NCI-H82 (cell line): ENCODE measurements at places on chromosomes 7 and 10.

DNA sequence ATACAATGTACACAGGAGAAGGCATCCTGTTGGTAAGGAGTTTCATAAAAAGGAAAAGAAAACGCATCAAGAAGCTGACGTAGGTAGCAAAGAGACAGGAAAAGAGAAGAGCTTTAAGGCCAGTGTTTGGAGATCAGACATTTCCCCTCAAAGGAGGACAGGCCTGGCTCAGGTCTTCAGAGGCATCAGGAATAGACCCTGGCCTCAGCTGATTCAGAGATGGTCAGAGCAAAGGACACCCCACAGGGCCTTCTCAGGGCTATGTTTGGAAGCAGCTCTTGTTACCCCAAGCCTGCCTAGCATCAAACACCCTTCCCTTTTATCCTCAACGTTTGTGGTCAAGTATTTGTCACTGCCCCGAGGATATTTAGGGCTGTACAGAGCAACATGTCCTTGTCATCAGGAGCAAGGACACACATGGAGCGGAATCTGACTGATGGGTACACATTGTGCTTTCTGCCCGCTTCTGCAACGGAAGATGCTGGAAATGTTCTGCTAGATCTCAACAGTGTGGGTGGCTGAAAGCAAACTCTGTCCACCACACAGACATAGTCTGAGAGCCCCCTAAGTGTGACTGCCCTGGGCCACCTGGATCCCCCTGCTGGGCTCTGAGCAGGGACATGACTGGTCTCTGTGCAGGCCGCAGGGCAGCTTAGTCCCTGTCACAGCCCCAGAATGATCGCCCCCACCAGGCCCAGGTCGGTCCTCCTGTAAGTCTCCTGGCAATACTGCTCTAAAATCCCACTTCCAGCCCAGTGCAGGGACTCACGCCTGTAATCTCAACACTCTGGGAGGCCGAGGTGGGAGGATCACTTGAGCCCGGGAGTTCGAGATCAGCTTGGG lies 1.0 kb upstream of the ZDHHC4 start:
- DNase-seq = peak; percentile 17

- DNase-seq = no peak
Measured at GRCh38 chr10:120555842-120556532, 99.0 kb downstream of the PLPP4 start.

- DNase-seq = peak; percentile 3
Measured at GRCh38 chr10:75613685-75614504, 182.5 kb downstream of the LRMDA start.

GRCh38 chr10:21516242-21517131 lies 9.0 kb downstream of the SKIDA1 start:
- peak; percentile 64 for DNase-seq

DNA sequence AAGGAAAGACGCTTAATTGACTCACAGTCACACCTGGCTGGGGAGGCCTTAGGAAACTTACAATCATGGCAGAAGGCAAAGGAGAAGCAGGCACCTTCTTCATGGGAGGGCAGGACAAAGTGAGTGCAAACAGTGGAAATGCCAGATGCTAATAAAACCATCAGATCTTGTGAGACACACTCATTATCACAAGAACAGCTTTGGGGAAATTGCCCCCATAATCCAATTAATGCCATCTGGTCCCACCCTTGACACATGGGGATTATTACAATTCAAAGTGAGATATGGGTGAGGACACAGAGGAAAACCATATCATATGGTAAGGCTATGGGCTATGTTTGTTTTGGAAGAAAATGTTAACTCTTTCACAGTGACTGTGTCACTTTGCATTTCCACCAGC lies 1272.5 kb upstream of the CELF2 start:
- DNase-seq = peak; percentile 89

DNA sequence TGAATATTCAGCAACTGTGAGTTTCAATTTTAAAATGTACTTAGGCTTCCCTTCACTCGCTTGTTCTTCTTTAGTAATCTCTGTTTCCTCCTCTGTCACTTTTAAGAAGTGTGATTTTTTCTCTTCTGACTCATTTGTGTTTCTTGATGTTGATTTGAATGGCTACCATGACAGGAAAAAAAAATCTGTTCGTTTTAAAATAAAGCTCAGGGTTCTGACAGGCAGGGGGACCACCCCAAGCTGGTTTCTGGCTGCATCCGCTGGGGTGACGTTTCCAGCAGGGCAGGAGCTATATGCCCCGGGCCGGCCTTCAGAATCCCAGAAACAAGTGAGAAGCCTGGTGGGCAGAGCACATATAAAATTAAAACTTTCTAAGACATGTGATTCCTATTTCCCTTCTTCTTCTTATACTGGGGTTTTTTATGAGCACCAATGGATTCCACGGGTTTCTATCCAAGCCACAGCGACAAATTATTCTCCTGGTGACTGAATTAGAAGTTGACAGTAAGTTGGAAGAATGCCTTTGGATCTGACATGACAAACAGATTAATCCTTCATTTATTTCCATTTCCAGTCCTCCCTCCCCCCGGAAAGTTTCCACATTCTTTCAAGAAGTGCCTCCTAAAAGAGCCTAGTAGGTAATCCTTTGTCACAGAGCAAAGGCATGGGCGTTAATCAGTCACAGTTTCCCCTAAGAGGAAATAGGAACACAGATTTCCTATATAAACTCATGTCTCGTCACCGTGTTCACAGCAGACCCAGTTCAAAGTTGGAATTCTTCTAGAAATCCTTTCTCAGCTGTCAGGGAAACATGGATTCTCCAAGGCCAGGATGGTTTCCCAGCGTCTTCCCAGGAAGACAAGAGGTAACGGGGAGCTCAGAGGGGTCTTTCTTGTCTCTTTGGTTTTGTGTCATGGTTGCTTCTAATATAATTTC lies 79.9 kb downstream of the PTPRE start:
- no peak for DNase-seq

DNA sequence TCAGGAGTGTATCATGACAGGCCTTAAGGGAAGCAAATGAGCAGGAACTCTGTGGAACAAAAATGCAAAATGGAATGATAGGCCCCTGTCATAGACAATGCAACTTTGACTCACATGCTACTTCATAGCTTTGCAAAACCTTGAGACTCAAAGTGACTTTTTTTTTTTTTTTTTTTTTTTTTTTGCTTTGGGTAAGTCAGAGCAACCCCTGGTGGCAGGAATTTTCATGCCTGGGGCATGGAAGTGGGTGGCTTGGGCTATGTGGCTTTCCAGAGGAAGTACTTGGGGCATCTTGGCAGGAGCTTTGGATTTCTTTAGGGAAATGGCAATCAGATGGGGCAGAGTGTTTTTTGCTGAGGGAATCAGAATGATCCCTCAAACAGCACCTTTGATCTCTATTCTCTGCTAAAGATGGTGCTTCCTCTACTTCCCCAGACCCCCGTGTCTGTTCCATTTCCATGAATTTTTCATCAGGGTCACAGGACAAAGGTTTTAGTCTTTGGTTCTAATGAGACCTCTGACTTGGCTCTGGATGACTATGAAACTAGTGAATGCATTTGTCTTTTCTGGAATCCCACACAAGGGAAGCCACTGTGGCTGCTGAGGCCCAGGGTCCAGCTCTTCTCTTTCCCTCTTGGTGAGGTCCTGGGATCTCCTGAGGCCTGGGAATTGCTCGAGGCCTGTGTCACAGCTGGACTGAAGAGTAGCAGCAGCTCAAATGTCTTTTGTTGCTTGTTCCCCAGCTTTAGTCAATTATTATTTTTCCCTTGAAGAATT lies 62.8 kb downstream of the TACC2 start:
- DNase-seq = peak; percentile 49

- no peak for DNase-seq
Measured at GRCh38 chr10:98596404-98596803, 149.7 kb upstream of the HPS1 start.

- no peak for DNase-seq
Measured at GRCh38 chr7:18685971-18686370, 190.4 kb downstream of the HDAC9 start.

- DNase-seq = peak; percentile 46
Measured at GRCh38 chr10:122342293-122343134, 32.0 kb upstream of the PLEKHA1 start.

DNA sequence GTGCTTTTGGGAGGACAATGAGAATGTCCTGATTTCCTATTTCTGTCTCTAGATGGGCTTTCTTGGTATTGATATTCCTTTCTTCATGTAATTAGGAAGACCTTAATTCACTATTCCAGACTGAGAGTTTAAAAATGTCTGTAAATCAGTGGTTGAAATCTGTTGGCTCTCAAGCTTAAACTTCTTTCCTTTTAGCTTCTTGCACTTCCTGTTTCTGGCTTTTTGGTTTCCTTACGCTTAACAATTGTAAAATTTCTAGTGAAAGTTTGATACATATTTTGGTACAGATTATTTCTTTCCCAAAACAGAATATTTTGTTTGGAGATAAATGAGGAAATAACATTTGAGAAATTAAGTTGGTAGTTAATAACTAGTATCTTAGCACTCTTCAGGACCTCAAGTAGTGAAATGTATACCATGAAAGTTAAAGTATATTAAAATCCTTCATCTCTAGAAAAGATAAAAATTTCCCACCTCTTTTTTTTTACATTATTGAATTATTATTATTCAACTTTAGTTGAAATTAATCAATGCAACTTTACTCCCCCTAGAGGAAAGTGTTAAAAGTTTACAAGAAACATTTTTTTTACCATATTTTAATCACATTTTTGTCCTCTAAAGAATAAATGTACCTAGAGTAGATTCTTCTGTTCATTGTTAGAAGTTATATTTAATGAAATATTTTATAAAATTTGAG lies 137.2 kb downstream of the PHTF2 start:
- DNase-seq = no peak

DNA sequence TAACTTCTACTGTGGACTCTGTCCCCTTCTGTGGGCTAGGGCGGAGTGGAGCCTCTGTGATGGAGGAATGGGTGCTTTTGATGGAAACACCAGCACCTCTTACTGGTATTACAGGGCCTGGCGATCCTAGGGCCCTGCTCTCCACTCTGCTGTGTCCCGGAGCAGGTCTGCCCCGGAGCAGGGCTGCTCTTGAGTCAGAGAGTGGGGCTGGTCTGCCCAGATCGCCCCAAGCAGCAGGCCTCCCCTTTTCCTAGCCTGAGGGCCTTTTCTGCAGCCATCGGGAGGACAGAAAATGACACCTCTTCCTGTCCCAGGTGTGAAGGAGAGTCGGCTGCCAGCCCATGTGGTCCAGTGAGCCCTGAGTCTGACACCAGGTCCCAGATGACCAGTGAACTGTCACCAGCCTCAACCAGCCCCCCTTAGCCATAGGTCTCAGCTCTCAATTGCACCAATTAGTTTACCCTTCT lies 1.4 kb downstream of the ZNF282 start:
- peak; percentile 39 for DNase-seq

- DNase-seq = no peak
Measured at GRCh38 chr7:1289666-1290025, 57.0 kb downstream of the UNCX start.

DNA sequence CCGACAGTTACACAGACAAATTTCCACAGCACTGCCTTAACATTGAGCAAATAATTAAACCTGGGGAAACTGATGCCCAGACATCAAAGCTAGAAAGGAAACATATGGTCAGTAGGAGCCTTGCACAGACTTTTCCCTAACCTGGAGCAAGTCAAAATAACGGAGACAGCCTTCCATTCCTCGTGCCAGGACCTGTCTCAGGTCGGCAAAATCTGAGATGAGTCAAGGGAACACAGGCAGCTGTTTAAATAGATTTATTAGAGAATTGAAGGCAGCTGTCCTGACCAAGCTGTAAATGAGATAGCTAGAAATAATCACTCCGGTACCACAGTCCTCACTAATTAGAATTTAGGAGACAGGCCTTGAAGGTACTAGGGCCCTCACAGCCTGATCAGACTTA lies 81.2 kb downstream of the RAMP3 start:
- DNase-seq = peak; percentile 67

GRCh38 chr7:69893906-69894305 lies 295.6 kb downstream of the AUTS2 start:
- peak; percentile 46 for DNase-seq

DNA sequence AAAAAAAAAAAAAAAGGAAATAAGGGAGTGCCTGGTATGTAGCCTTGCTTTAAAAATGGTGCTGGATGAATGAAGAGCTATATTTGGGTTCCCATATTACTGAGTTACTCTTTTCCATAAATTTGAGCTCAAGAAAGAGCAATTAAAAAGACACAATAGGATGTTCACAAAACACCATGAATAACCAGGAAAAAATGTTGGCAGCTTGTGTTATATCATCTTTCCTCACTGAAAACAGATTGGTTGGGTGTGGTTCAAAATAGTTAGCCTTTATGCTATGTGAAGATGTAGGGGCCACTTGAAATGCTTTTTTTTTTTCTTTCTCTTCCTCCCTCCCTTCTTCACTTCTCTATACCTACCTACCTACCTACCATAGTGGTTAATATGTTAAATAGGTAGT lies 256.9 kb downstream of the STK31 start:
- no peak for DNase-seq

GRCh38 chr10:78384049-78384431 lies 350.4 kb downstream of the RPS24 start:
- no peak for DNase-seq

- DNase-seq = peak; percentile 90
Measured at GRCh38 chr10:35416619-35417312, 80.5 kb downstream of the CCNY start.

- no peak for DNase-seq
Measured at GRCh38 chr7:2817456-2817855, 26.7 kb downstream of the GNA12 start.

GRCh38 chr10:72756674-72757385 lies 64.9 kb downstream of the MCU start:
- DNase-seq = no peak

DNA sequence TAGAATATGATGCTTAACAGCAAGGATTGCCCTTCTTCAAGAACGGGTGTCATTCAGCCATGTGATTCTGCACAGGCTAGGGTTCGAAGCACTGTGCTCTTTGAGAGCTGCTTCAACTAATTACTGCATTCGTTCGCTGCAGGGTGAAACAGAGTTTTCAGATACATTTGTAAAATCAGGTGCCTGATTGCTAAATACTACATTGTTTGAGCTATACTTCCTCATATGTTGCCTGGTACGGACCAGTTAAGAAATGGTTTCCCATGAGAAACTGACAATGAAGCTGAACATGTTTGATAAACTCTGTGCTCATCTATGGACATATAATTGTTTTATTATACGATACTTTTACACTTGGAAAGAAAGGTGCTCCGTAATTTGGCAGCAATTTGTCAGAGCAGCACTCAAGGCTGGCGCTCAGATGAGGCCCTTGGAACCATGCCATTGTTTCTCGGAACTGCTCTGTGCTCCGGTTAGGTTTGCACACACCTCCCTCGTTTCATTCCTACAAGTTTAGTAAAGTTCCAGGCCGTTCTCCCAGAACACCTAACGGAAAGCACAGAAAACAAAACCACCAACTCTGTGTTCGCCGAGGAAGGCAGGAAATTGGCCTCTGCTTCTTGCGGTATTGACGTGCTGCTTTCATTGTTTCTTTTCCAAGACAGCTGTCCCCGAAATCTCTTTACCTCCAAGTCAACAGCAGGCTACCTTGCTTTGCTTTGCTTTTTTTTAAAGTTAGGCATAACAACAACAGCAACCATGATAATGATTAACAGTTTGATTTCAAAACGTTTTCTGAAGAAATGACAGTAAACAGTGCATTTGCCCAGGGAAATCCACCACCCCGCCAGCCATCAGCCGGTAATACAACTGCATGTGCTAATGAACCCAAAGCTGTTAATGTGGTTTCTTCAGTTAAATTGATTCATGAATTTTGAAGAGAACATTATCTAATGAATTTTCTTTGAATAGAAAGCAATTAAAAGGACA lies 206.9 kb downstream of the EBF3 start:
- no peak for DNase-seq
